CD4-positive, alpha-beta memory T cell (primary cell): ENCODE measurements at places on chromosomes 3 and 15.
A peak's percentile ranks its signal among the peaks of the same experiment; 100 is the strongest.

DNA sequence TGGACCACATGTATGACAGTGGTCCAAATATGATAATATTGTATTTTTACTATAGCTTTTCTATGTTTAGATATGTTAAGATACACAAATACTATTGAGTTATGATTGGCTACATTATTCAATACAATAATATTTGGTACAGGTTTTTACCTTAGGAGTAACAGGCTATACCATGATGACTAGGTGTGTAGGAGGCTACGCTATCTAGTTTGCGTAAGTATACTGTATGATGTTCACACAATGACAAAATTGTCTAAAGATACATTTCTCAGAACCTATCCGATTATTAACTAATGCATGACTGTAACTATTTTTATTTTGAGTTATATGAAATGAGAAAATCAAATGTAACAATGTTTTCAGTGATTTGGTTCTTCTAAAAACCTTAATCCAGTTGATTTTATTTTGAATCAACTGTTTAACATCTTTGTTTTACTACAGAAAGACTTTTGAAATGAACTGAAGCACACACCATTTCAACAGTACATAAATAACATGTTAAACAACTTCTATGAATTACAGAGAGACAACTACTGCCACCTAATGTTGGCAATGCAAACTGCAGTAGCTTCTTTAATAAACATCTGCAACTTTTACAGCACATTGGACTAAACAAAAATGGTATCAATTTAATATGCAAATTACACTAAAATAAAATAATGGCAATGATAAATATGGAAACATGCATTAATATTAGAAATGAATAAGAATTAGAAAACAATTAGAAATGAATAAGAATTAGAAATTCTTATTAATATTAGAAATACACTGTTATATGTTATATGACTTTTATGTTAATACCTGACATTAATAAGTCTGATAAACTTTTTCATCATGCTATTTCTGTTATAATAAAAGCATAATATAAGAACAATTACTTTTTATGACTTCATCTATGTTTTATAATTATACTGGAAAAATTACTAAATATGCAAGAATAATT lies 255.7 kb downstream of the MBNL1 start:
- DNase-seq = peak; percentile 25

GRCh38 chr3:135215516-135215915 lies 420.5 kb downstream of the EPHB1 start:
- no peak for DNase-seq

GRCh38 chr3:69180869-69181591 lies 58.6 kb upstream of the LMOD3 start:
- no peak for DNase-seq

DNA sequence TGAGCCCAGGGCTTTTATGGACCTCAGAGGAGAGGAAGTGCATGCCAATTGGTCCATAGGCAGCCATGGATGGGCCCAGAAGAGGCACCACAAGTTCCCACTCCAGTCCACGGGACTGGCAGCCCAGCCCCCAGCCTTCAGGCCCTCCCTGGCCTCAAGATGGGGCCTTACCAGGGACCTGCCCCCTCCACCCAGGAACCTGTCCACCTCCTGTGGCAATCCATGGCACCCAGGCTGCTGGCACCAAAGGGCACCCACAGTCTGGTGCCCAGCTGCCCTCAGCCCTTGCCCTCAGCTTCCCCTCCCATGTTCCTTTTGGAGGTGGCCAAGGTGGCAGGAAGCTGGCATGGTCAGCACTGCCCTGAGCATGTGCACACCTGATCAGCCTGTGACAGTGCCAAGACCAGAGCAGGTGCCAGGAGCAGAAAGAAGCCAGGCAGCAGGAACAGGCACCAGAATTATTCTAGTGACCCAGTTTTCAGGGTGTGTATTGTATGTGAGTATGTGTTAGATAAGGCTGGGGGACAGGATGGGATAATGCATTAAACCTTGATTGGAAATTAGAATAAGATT lies 415.0 kb downstream of the NTRK3 start:
- no peak for DNase-seq

- DNase-seq = no peak
Measured at GRCh38 chr15:31486906-31487695, 160.5 kb downstream of the KLF13 start.

DNA sequence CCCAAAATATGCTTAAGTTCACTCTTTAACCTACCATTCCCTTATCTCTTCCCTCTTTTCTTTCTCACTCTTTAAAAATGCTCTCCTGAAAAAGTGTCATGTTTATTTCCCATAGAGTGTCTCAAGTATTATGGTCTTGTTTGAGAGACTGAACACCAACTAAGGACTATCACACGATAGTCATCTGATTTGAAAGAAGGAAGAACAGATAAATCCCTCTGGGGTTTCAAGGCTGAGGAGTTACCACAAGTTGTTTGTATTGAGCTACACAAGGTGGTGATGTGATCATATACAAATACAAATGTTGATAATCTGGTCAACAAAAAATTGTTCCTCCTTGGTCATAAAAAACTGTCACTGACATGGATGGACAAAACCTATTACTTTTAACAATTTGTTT lies 13.8 kb downstream of the MEIS2 start:
- no peak for DNase-seq

GRCh38 chr3:56915966-56916586 lies 114.3 kb upstream of the ARHGEF3 start:
- DNase-seq = peak; percentile 89

GRCh38 chr3:88189361-88189810 lies 39.6 kb downstream of the C3orf38 start:
- DNase-seq = no peak

- DNase-seq = no peak
Measured at GRCh38 chr3:185712337-185712736, 112.5 kb downstream of the IGF2BP2 start.

GRCh38 chr3:162863579-162863978 lies 1367.0 kb downstream of the OTOL1 start:
- DNase-seq = no peak

DNA sequence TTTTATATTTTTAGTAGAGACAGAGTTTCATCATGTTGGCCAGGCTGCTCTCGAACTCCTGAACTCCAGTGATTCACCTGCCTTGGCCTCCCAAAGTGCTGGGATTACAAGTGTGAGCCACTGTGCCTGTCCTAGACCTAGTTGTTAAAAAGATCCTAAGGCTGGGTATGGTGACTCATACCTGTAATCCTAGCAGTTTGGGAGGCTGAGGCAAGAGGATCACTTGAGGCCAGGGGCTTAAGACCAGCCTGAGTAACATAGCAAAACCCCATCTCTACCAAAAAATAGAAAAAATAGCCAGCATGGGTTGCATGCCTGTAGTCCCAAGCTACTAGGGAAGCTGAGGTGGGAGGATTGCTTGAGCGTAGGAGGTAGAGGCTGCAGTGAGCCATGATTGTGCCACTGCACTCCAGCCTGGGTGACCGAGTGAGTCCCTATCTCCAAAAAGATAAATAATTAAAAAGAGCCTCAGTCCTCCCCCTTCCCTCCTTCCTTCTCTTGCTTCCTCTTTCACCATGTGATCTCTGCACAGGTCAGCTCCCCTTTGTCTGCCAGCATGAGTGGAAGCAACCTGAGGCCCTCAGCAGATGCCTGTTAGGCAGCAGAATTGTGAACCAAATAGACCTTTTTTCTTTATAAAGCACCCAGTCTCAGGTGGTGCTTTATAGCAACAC lies 9.8 kb upstream of the FNDC3B start:
- no peak for DNase-seq

DNA sequence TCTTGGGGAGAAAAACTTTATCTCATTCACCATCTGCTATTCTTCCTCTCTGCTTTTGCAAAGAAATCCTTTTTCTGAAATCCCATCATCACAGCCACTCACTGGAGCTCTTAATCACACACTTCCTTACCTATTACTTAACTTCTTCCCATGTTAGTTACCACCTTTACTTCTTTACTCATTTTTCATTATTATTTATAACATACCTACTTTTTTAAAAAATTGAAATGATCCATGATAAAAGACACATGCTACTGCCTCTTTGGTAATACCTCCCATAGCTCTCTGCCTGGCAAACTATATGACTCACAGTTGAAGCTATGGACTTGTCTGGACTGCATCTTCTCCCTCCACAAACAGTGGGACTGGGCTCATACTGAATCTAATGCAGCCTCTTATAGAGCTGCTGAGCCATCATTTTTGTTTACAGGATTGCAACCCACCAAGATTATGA lies 150.3 kb downstream of the TNIK start:
- DNase-seq = no peak

GRCh38 chr15:51198701-51199232 lies 104.1 kb upstream of the TNFAIP8L3 start:
- DNase-seq = no peak

DNA sequence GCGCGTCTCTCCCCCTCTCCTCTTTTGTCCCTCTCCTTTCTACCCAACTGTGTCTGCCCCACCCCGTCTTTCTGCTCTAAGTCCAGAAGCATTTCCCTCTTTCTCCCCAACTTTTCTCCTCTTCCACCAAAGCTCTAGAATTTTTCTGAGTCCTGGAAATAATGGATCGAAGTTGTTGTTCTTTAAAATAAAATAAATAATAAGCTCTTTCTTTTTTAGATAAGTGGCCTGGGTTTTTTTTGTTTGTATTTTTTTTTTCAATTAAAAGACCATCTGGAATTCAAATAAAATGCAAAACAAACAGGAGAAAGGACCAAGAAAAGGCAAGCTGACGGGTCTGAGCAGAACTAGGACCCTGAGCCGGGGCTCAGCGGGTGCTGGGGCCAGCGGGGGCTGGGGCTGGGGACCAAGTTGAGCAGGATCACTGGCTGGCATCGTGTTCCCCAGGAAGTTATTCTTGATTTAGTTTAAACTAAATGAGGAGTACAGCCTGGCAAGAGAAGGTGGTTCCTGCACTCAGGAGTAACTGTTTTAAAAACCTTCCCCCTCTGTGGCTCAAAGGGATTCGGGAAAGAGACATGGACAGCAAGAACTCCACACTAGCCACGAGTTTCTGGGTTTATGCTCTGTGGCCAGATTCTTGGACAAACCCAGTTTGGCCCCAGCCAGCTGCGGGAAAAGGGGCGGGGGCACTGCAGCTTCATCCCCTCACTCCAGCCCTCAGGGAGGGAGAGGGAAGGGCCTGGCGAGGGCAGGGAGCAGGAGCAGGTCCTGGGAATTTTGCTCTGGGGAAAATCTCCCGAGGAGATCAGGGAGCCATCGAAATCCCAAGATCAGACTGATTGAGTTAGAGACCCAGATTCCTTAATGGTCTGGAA lies 8.4 kb downstream of the GATA2 start:
- no peak for DNase-seq

- DNase-seq = no peak
Measured at GRCh38 chr3:49924683-49925082, 4.9 kb downstream of the MON1A start.

GRCh38 chr3:18194431-18194830 lies 230.7 kb downstream of the SATB1 start:
- DNase-seq = no peak

- DNase-seq = peak; percentile 12
Measured at GRCh38 chr15:98713585-98714001, 65.3 kb downstream of the IGF1R start.

DNA sequence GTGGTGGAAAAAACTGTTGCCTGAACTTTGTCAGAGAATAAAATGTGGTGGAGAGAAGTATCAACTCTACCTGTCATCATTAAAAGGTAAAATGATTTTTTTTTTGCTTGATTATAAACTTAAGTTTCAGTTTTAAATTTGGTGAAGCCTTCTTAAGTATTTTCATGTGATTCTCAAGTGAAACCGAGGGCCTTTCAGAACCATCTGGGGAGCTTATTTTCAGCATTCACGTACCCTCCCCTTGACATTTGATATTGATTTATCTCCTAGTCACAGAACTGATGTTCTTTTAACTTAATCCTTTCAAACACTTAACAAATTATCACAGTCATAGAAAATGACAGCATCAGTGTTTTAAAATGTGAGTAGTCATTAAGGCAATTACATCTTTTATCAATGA lies 38.5 kb downstream of the HPS3 start:
- DNase-seq = no peak

- peak; percentile 16 for DNase-seq
Measured at GRCh38 chr3:114519415-114519814, 225.6 kb downstream of the TIGIT start.

DNA sequence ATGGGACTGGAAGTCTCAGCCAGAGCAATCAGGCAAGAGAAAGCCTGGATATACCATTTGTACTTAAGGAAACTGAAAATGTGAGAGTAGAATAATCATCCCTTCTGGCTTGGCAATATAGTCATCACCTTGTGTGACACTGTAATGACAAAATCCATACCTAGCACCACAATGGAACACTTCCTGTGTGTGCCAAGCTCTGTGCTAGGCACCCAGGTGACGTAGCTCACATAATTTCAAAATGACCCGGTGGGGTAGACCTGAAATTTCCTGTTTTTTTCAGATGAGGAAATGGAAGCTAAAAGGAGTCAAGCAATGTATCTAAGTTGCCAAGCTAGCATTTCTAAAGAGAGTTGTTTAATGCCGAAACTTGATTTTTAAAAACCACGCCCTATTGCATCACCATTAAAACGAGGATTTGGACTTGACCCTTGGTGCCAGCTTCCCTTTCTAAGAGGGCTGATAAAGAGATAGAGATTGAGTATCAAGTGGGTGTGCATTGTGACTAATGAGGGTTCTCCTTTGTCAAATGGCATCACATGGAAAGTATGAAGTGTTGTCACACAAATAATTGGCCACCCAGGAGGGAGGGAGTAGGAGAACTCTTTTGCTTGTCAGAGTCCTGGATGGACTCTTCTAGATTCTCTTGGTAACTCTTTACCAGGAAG lies 141.3 kb upstream of the PDZRN3 start:
- DNase-seq = no peak

DNA sequence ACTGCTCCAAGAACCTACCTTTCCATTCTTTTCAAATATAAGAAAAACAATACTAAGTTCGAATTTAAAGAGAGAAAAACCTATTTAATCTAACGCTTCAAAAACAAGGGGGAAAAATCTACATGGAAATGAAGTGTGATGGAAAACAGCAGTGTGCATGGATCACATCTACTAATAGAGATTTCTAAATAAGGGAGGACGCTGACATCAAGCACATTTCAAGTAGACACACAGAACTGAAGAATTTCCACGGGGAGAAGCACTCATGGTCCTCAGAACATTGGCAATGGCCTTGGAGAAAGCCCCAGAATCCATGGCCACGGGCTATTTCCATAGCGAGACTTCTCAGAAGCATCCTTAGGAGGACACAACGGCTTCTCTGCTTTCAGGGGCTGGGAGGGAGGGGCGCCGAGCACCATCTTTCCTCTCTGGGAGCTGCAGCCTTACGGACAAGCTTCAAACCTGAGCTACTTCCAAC lies 1.0 kb downstream of the TASOR start:
- no peak for DNase-seq

DNA sequence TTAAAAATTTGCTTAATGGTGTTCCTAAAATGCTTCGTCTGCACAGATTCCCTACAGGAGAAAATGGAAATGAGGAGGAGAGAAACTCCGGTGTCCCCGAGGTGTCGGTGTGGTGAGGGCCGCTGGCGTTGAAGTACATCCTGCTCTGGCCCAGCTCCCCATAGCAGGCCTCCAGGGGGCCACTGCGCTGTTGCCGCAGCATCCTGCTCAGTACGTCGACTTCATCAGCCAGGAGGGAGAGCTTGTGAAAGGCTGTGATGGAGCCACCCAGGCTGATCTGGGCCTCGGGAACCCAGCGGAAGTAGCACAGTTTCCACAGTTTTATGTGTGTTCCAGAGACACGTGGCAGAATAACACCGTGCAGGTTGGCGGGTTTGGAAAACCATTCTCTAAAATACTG lies 37.8 kb downstream of the FAN1 start:
- DNase-seq = no peak

- no peak for DNase-seq
Measured at GRCh38 chr15:25535866-25536265, 97.0 kb upstream of the UBE3A start.
